SK-N-MC (cell line): ENCODE measurements at places on chromosomes 5 and 9.

- no peak for DNase-seq
Observed at GRCh38 chr5:124040799-124041198, 528.8 kb downstream of the CSNK1G3 start.

- DNase-seq = no peak
Observed at GRCh38 chr9:13082796-13083195, 196.7 kb downstream of the MPDZ start.

- DNase-seq = no peak
Observed at GRCh38 chr9:127706836-127707241, at the start of gene CFAP157. Gene CFAP157 (plus strand): TSS chr9:127706988. CDS start chr9:127707032, 44 bp downstream.

- no peak for DNase-seq
Observed at GRCh38 chr9:129865668-129866320, 30.5 kb downstream of the USP20 start.
